Activated CD4-positive, alpha-beta T cell treated with anti-CD3 and anti-CD28 coated beads, Interleukin-2, Interleukin-6, amounts not matched to agents 100 ng/mL and 50 ng/mL, durations not matched to agents 16 hours and 8 hours (primary cell): ENCODE measurements at places on chromosomes 3 and 15.

GRCh38 chr3:170496026-170496867 is 77.6 kb downstream of the CLDN11 start:
- no peak for DNase-seq

DNA sequence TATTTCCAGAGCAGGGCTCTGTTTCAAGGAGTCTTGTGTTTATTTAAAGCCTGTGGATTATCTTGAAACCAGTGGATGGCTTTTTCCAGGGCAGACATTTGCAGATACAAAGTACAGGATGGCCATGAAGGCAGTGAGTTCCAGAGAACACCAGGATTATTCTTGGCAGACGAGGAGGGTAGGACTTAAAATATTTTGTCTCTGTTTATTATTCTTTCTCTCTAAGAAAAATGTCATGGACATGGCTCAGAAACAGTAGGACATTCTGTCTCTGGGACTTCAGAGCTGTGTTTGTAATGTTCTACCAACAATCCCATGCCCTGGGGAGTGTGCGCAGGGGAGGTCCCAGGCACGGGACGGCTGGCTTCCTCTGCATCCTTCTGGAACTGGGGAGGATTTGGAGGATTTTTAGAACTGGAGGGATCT is 125.9 kb downstream of the ATP10A start:
- no peak for DNase-seq

DNA sequence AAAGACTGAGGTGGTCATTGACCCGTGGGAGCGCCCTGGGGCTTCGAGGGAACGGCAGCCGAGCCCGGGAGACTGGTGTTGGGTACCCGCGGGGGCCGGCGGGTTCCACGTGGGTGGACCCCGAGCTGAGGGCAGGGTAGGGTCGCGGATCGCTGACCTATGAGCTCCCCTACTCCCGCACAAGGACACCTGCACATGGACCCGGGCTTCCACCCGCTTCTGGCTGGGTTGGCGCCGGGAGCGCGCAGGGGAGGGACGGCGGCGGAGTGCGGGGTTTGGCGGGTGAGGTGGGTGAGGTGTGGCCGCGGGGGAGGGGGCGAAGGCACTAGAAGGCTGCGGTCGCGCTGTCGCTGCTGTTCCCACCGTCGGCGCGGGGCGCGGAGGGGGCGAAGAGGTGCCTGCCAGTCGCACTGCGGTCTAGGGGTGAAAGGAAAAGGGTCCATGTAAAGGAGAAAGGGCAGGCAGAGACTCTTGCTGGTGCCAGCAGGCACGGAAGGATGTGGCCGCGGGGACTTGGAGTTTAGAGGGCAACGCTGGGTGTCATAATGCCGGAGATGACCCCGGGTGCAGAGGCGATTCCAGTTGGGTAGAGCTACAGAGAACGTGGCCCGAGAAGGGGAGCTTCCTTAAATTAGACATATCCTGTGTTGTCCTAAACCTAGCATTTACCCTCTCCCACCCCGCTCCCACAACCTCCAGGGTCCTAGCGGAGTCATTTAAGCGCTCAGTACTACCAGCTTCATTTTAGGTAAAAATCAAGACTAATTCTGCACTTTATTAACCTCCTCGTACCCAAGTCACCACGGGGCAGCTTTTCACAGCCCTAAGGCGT is 245.9 kb upstream of the TOPAZ1 start:
- DNase-seq, result no peak

DNA sequence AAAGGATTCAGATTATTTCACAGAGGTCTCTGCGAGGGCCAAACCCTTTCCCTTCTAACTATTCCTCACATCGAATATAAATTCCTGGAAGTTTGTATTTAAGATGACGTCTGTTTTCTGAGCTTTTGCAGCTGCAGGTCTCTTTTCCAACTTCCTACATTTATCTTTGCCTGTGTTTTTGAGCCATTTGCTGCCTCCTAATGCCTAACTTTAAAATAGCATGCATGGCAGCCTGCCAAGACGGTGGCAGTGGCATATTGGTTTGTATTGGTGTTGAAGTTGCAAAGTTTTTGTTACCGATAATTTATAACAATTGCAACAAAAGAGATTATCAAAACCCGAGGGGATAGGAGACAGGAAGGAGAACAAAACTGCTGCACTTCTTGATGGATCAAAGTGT is 187.1 kb upstream of the DNAJC19 start:
- peak; percentile 12 for DNase-seq

- no peak for DNase-seq
These were observed 20.2 kb upstream of the CORO2B start for GRCh38 chr15:68558318-68559305.
